BJ (cell line): ENCODE measurements at places on chromosomes 6 and 20.

DNA sequence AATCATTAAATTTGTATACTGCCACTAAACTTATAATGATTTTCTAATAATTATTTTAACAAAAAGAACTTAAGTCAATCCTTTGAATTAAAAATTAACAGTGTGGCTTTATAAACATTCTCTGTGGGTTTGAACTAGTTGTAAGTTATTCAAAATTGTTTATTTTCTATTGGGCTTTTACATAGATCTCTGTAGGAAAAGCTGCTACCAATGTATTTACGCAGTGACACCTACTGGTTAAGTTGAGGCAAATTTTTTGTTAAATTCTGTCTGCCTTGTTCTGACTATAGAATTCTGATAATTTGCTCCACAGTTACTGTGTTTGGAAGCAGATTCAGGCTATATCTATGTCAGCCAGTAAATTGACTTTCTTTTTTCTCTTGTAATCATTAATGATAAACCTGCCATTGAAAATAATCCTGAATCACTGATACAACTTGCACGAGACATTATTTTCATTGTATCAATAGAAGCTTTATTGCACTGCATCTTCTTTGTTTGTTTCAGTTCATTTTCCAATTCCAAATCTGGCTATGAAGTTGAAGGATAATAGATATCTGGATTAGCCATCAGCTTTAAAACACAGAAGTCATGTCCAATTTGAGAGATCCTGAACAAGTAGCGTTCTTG, 66.0 kb upstream of the UTRN start:
- DNase-seq: no peak

GRCh38 chr6:33979750-33980149, 166.1 kb downstream of the GRM4 start:
- DNase-seq: no peak

GRCh38 chr6:168318090-168318489, 1.5 kb downstream of the DACT2 start:
- DNase-seq: no peak

GRCh38 chr6:111992851-111993250, 61.1 kb upstream of the CCN6 start:
- DNase-seq: no peak

GRCh38 chr6:23097566-23097965, 528.2 kb downstream of the HDGFL1 start:
- no peak for DNase-seq

DNA sequence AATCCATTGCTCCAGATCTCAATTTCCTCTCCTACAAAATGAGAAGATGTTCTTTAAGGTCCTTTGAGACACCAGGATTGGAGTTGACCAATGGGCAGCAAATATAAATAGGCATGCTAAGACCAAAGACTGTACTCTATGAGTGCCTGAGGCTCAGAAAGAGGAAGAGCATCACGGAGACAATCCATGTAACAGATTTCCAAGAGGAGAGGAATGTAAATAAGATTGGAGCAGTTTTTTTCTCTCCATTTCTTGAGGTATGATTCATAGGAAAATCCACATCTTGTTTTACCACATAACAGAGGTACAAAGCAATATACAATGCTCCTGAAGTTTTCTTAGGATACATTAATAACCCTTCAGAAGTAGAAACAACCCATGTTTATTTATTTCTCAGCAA, 109.8 kb downstream of the UBE3D start:
- DNase-seq: peak; percentile 76
